HCT116 (cell line): ENCODE measurements at places on chromosomes 7 and 10.
A peak's percentile ranks its signal among the peaks of the same experiment; 100 is the strongest.

DNA sequence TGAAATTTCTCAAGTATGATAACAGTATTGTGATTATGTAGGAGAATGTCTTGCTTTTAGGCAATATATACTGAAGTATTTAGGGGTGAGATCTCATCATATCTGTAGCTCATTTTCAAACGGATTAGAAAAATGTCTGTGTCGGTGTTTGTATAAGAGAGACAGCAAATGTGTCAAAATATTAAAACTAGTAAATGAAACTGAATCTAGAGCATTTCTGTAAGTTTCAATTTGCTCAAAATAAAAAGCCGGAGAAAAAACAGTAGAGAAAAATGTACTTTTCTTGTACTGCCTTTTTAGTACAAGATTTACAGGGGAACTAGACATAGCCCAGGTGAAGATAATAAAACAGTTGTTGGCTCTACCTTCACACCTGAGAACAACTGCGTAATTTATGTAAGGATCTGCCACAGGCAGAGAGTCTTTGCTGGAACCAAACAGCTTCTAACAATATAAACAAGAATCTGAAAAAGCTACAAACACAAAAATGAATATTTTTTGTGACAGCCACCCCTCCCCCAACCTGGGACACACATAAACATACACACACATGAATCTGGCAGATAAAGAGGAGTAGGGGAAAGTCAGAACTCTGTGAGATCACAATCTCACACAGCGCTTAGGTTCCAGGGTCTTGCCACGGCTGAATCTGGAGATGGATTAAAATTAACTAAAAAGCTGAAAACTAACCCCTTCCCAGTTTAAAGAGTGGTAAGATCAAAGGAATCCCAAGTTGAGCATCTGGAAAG lies 153.3 kb downstream of the AVL9 start:
- DNase-seq: no peak

- no peak for DNase-seq
Observed at GRCh38 chr10:93469454-93469853, 12.7 kb downstream of the MYOF start.

DNA sequence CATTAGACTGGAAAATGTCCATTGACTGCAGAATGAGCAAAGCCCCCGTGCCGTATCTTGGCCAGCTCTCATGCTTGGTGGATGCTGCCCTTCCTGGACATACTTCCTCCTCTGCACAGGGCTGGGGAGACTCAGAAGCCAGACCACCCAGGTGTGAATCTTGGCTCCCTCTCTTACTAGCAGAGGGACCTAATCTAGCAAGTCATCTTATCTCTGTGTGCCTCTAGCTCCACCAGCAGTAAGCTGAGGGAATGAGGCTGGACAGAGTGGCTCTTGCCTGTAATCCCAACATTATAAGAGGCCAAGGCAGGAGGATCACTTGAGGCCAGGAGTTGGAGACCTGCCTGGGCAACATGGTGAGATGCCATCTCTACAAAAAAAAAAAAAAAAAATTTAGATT lies 173.8 kb upstream of the GHITM start:
- no peak for DNase-seq

- DNase-seq: no peak
Observed at GRCh38 chr10:112728997-112729396, 221.1 kb upstream of the TCF7L2 start.

- DNase-seq: no peak
Observed at GRCh38 chr7:18222636-18223035, 195.0 kb upstream of the PRPS1L1 start.

- no peak for DNase-seq
Observed at GRCh38 chr7:151398446-151399304, 11.2 kb downstream of the WDR86 start.

GRCh38 chr7:93442478-93443224 lies 131.9 kb downstream of the CALCR start:
- peak; percentile 34 for DNase-seq

GRCh38 chr10:102463983-102464382 lies 12.6 kb upstream of the C10orf95 start:
- no peak for DNase-seq

DNA sequence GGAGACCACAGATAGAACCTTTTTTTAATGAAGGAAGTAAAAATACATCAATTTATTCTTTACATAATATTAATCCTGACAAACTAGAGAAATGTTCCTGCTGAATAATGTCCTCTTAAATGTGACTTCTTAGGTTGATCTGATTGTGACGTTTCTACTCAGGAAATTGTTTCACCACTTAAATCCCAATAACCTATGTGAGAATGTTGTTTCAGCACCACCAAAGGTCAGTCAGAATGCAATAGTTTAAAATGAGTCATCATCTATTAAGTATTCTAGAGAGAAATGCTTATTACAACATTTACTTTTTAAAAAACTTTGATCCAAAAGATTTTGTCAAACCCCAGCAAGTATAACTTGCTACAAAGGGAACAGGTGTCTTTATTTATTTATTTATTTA lies 155.4 kb upstream of the CACNA2D1 start:
- no peak for DNase-seq
